ENCODE measurements at places on chromosomes 6 and 20.

- no peak for DNase-seq
These were observed 33.3 kb upstream of the ADGRF4 start for GRCh38 chr6:47665112-47665511.

DNA sequence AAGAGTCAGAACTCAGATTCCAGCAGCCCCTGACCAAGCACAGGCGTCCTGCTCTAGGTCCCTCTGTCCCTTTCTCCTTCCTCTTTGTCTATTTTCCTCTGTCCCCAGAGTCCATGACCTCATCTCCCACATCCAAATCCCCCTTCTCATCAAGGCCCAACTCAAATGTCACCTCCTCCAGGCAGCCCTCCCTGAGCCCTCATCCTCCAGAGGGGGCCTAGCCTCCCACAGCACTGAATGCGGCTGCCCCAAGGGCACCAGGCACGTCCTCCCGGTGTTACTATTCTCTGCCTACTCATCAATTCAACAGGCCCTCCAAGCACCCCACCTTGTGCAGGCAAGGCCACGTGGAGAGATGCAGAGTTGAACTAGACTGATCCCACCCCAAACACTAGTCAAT, 49.7 kb downstream of the GRM4 start:
- no peak for DNase-seq

- DNase-seq: no peak
These were observed 6.4 kb upstream of the PSMG4 start for GRCh38 chr6:3252369-3252768.

DNA sequence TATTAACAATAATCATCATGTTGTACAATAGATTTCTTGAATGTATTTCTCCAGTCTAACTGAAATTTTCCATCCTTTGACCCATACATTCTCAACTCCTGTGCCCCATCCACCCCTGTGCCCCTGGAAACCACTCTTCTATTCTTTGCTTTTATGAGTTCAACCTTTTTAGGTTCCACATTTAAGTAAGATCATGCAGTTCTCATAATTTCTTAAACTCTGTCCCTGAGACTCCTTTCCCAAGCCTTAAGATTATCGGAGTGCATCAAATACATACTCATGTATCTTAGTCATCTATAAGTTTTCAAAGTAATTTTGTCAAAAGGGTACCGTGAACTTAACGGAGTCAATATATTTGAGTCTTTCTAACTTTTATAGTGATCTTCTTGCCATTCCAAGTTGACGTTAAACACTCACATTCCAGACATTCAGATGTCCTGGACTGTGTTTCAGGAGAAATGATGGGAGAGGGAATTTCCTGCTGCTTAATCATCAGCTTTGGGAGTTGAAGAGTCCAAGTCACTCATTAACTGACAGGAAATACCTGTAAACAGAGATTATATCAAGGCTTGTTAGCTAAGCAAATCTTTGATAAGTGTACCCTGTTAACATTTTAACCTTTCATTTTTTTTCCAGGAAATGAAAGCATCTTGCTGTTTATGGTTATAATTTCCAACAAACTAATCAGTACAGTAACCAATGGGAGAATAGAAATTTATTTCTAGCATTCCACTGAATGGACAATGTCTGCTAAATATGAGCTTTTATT, 73.3 kb downstream of the ADGRG6 start:
- no peak for DNase-seq

GRCh38 chr6:134519465-134519864, 201.6 kb upstream of the SGK1 start:
- no peak for DNase-seq

DNA sequence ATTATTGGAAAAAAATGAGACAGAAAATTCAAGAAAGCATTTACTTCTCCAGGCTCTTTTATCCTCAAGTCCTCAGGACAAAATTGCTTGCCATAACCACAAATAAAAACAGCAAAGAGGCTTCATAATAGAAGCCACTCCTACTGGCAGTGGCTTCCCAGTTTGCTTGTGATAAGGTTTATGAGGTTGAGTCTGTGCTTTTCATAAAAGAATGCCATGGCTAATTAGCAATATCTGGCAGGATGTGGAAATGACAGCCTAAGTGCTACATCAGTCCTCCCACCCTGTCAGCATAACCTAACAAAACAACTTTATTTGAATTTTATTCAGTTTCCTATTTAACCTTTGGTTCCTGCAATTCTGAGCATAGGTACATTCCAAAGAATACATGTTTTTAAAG, 80.9 kb upstream of the HTR1E start:
- DNase-seq: no peak

DNA sequence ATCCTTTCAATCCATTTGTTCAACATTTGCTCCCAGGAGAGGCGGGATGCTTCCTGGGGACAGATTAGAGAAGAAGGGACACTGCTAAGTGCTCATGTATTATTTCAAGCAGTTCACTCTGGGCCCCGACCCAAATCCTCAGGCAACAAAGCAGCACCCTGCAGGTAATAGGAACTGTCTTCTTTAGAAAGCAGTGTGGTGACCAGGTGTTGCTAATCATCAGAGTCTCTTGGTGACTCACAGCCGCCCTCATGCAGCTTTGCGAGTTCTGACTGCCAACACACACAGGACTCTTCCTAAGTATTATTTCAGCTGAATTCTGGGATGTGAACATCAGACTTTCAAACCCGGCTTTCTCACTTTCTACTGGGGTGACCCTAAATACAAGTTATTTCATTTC, 356.4 kb downstream of the PRKN start:
- DNase-seq: no peak

DNA sequence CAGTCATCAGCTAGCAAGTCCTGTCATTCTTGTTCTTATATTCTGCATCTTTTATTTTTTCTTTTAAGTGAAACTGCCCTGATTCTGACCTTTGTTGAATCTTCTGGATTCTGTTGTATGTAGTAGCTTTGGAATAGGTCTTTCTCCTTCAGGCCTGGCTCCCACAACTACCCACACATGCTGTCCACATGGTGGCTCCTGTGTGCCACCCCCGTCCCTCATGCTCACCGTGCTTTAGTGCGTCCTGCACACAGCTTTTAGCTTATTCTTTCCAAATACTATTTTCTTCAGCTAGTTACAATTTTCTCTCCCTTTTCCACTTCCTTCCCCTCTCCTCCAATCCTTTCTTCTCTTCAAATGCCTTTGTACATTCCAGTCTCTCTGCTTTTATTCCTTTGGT, 61.8 kb downstream of the CTNNBL1 start:
- DNase-seq: no peak

GRCh38 chr20:62407221-62407992, at the start of gene CABLES2:
Gene CABLES2, minus strand, starts transcription at chr20:62407285. Its CDS starts 9 bp downstream, at chr20:62407276.
- DNase-seq: peak; percentile 100

DNA sequence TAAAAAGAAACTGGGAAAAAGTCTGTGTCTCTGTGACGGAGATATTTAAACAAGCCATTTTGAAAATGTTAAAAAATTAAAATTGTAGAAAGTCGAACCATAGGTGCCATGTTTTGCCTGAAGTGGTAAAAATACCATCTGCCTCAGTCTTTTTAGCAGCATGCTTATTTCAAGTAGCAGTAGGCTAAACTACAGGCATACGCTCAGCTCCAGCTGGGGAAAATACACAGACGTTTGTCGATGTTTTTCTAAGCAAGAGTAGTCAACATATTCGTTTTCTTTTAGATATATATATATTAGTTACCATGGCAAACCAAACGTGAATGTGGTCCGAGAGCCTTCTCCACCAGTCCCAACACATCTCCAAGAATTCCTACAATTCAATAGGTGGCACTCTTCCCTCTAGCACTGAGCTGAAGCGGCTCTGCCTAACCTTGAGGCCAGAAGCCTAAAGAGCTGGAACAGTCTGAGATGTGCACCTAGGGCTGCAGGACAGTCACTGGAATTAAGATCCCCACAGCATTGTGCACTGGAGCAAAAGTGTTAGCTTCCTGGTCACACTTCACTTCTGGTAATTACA, 70.2 kb upstream of the BEND3 start:
- DNase-seq: peak; percentile 50

DNA sequence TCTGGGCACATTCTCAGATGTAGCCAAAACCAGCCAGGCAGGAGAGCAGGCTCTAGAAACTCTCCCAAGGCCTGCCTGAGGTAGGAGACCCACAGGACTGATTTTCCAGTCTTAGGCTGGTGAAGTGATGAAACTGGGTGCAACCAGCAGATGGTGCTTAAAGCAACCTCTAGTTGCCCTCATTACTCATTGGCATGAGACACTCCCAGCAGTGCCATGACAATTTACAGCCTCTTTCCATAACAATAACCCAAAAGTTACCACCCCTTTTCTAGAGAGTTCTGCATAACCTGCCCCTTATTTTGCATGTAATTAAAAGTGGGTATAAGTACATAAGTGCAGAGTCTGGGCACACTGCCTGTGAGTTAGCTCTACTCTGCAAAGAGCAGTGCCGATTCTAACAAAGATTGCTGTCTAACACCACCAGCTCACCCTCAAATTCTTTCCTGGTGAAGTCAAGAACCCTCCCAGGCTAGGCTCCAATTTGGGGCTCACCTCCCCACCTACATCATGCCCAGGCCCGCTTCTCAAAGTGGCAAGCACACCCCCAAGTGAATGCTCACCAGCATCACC, 14.4 kb upstream of the GPR6 start:
- DNase-seq: no peak

Measured in H7 (cell line).